ENCODE measurements at places on chromosomes 13 and 19.

- DNase-seq = peak; percentile 54
Observed at GRCh38 chr19:53424968-53425597, 6.7 kb upstream of the ZNF761 start.

DNA sequence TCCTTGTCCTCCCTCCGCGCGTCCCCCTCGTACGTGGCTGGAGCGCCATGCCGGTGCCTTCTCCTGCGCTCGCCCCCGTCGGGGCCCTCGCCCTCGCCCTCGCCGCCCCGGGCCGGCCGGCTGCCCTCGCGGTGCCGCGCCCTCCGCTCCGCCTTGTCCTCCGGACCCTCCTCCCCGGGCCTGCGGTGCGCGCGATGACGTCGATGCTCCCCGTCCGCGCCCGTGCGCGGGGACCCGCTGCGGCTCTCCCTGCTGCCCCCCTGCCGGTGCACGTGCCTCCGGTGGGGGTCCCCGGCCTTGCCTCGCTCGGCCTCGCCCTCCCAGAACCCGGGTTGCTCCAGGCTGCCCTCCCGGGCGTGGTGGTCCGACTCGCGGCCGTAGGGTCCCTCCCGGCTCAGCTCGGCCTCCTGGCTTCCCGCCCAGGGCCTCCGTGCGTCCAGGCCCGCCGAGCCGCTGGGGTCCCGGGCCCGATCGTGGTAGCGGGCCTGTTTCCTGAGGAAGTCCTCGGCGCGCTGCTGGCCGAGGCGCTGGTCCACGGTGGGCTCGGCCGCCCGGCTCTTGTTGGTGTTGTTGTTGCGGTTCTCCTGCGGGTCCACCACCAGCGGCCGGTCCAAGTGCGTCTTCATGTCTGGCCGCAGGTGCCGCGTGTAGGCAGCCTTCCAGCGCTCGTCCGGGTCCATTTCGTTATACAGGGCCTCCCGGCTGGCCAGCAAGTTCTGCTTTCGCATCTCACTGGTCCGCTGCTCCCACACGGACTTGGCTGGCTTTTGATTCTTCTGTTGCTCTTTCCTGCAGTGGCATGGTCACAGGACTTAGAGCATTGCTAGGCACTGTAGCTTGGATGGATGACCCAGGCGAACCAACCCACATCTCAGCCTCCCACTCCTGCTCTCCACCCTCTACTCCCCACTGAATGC is 148.6 kb downstream of the IER2 start:
- no peak for DNase-seq

DNA sequence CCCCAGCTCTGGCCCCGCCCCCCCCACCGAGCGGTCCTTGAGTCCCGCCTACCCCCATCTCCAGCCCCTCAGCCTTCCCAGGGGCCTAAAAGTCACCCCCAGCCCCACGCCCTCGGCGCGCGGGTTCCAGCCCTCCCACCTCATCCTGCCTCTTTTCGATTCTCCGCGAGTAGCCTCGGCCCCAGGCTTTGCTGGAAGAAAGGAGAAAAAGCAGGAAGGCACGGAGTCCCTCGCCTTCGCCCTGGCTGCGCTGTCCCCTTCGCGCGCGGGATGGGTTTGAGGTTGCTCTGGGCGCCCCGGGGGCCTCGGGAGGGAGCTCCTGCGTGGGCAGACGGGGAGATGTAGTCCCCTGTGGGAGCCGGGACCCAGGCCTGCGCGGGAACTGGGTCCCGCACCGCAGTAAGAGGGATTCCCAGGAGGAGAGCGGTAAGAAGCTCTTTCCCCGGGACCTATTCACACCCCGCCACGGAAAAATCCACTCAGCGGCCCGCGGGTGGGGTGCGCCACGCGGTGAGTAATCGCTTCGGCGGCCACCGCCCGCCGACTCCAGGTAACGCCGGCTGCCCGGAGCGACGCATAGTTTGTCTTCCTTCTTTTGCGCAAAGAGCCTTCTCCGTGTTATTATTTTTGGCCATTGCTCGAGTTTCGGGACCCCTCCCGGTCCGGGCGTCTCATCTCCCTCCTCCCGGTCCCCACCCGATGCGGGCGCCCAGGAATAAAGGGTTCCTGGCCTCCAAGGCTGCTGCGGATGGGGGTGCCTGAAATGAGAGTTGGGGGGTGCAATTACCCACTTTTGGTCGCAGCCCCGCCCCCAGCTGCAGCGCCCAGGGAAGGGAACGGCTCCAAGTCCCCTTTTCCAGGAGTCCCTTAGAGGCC is 865 bp upstream of the CRLF1 start:
- no peak for DNase-seq

GRCh38 chr13:29465741-29466293 is 129.7 kb downstream of the SLC7A1 start:
- DNase-seq = no peak

DNA sequence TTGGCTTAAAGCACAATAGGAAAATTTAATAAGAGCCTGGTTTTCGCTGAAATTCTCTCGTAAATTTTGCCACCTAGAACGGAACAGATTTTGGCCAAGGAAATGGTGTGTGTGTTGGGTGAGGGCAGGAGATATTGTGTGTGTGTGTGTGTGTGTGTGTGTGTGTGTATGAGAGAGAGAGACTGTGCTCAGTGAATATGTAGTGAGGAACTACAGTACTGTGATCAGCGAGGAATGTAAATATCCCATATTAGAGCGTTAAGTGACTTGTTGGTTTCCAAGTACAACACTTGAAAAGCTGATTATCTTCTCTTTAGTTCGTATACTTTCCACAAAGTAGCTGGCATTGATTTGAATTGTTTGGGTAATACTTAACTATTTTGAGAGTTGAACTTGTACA is 738.9 kb downstream of the PCDH9 start:
- DNase-seq = no peak

DNA sequence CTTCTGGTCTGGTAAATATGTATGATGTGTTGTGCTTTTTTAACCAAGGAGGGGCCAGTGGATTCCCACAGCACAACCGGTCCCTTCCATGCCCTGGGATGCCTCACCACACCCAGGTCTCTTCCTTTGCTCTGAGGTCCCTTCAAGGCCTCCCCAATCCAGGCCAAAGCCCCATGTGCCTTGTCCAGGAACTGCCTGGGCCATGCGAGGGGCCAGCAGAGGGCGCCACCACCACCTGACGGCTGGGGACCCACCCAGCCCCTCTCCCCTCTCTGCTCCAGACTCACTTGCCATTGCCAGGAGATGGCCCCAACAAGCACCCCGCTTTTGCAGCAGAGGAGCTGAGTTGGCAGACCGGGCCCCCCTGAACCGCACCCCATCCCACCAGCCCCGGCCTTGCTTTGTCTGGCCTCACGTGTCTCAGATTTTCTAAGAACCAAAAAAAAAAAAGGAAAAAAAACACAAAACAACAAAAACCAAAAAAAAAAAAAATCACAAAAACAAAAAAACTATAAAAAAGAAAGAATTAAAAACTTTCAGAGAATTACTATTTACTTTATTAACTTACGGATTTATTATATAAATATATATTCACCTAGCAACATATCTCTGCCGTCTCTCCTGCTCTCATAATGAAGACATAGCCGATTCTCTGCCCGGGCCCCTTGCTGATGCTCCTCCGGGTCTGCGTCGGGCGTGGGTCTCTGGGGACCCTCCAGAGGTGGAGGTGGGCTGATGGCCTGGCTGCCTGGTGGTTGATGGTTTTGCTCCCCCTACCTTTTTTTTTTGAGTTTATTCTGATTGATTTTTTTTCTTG is 14.4 kb downstream of the CAPN12 start:
- DNase-seq = peak; percentile 50

DNA sequence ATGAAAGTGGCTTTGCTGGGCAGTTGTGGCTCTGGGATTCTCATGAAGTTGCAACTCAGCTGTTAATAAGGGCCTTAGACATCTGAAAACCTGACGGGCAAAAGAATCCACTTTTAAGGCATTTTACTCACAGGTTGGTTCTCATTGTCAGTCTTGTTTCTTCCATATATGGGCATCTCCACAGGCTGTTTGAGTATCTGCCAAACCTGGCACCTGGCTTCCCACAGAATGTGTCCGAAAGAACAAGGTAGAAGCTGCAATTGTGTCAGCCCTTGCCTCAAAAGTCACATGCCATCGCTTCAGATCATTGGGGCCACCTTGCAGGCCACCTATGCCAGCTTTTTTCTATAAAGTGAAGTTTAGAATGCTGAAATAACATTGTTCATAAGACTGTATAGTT is 102.4 kb downstream of the KCTD12 start:
- peak; percentile 33 for DNase-seq

DNA sequence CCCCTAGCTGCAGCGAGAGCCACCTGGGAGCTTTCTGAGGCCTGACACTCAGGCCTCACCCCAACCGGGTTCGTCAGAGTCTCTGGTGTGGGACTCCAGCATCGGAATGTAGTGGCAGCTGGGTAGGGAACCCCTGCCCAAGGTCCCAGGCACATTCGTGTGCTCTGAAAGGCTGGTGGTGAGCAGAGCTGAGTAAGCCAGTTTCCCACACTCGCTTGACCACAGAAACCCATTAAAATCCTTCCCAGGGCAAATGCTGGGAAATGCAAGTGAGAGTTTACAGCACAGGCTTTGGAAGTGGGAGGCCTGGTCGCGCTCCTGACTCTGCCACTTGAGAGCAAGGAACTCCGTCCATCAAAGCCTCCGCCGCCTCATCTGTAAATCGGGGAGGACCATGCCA is 4.2 kb downstream of the TRAPPC6A start:
- no peak for DNase-seq

GRCh38 chr19:46586294-46586693 is 14.8 kb upstream of the CALM3 start:
- no peak for DNase-seq

- no peak for DNase-seq
Observed at GRCh38 chr19:8257052-8257443, 47.9 kb downstream of the CERS4 start.

GRCh38 chr19:10289836-10290356 is at the start of gene ICAM5:
Gene ICAM5, plus strand, starts transcription at chr19:10289952. Its CDS starts 92 bp downstream, at chr19:10290044.
- no peak for DNase-seq

- no peak for DNase-seq
Observed at GRCh38 chr19:35641515-35642151, at the start of gene ETV2. Gene ETV2, plus strand, starts transcription at chr19:35641745. Its CDS starts 716 bp downstream, at chr19:35642461.

GRCh38 chr13:28820099-28821051 is at the start of gene MTUS2:
Gene MTUS2, plus strand, starts transcription at chr13:28820339.
- no peak for DNase-seq

DNA sequence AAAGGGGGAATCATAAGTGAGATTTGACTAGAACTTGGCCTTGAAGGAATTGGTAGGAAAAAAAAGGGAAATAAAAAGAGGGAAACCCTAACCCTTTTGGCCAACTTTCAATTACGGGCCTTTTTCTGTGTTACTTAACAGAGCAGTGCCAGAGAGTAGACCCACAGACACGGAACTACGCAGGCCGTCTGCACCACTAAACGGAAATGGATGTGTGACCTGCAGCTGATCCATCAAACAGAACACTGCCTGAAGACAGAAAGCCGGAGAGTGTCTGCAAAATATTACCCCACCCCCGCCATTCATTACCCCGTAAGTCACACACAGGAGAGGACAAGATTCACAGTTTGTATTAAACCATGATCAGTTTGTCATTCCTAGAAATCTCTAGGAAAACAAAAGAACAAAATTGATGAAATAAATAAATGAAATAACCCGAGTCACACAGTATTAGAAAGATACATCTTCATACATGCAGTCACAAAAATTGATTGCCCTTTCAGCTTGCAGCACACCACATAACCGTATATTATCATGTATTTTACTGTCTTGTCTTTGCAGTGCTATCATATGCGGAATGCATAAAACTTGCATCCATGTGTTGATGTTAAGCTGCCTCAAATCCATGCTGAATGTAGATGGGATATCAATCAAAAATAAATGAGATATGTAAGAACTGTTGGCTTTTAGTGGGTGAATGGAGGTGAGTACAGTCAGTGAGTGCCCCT is 424.7 kb downstream of the IRS2 start:
- DNase-seq = no peak

GRCh38 chr19:54952591-54953344 is 5.4 kb upstream of the NLRP7 start:
- no peak for DNase-seq

GRCh38 chr19:28553005-28553404 is 659.9 kb downstream of the UQCRFS1 start:
- no peak for DNase-seq

GRCh38 chr19:58355215-58355796 is 2.0 kb upstream of the A1BG start:
- no peak for DNase-seq

DNA sequence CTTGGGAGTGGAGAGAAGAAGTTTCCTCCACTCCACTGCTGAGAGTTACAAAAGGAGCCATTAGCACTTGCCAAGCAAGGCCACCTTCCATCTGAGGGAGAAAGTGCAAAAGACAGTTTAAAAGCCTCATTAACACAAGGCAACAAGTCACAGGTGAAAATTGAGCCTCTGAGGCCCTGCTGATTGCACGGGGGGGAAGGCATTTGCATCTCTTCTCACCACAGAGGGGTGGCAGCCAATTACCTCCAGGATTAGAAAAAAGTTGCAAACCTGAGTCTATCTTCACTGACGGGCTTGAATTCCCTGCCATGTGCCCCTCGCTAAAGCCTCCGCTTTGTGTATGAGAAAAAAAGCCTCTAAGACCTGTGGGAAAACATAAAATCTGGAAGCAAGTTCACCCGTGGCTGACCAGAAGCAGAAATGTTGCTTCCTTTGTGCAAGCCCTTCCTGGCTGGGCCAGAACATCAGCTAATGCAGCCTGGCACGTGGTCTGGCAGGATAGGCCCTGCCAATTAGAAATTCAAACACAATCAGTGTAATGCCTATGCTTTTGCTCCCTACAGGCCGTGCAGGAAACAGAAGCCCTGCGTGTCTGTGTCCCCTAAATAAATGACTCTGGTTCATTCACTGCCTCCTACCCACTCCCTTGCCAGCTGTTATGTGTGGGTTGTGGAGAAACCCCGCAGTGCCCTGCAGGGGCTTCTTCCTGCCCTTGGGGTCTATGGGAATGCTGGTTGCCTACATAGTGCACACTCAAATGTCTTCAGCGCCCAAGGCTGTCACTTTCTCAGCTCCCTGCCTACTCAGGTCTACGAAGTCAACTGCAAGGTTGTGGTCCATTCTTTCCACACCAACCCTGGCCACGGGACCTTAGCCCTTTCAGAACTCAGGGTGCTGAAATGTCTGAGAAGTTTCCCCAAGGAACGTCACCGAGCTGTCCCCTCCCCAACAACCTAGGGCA is 150.2 kb downstream of the UQCRFS1 start:
- DNase-seq = no peak

GRCh38 chr13:108850691-108851090 is 221.3 kb downstream of the MYO16 start:
- DNase-seq = no peak

DNA sequence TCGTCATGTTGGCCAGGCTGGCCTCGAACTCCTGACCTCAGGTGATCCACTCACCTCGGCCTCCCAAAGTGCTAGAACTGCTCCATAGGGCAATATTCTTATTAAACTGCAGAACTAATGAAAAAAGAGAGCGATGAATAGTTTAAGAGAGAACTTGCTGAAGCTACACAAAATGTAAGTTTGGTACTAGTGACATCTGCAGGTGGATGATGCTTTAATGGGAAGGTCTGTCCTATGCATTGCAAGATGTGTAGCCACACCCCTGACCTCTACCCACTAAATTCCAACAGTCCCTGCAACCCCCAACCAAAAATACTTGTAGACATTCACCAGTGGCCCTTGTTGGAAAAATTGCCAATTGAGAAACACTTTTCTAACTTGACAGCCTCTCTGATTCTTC is 117.8 kb downstream of the NALCN start:
- no peak for DNase-seq

- no peak for DNase-seq
Observed at GRCh38 chr19:58474997-58475713, 997 bp upstream of the ZNF446 start.
